Activated CD4-positive, alpha-beta T cell treated with anti-CD3 and anti-CD28 coated beads, Interleukin-2, amount 50 U/mL, for 1 hour (primary cell): ENCODE measurements at places on chromosomes 16 and 17.

DNA sequence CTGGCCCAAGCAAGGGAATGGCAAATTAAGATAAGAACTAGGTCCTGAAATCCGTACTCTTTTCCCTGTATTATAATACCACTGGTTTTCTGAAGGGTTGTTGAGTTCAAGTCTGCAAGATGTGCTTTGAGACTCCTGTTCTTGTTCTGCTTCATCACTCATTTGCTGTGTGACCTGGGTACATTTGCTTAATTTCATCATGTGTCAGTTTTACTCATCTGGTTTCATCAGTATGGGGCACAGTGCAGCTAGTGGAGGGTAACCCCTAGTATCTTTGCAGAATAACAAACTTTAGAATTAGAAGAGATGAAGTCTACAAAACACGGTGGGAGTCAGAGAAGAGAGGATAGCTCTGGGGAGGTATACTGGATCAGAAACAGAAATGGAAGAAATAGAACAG is 21.9 kb upstream of the EFCAB13 start:
- DNase-seq: no peak

GRCh38 chr17:31692027-31692426 is 167.0 kb downstream of the COPRS start:
- DNase-seq: no peak

DNA sequence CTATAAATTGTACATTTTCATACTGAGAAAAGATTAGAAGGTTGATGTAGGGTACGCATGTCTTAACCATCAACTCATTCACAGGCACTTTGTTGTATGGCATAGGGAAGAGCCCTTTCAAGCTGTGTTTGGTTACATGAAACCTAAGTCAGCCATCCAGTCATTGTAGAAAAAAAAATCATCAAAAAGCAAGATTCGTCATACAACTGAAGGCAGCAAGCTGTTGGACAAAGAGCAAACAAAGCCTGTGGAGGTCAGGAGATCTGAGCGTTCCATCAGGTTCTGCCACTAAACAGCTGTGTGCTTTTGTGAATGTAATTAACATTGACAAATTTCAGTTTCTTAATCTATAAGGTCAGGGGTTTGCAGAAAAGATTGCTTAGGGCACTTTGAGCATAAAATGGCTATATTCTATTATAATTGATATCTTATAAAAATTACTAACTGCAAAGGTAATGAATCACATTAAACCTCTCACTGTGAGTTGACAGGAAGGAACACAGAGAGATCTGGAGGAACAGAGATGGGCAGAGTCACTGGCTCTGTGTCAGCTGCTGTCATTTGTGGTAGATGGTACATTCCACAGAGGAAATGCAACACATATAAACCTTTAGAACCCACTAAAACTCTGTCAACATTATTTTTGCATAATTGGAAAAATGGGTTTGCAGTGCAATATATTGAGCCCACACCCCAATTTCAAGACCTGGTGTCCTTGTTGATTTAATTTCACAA is 66.3 kb upstream of the MYOCD start:
- no peak for DNase-seq

DNA sequence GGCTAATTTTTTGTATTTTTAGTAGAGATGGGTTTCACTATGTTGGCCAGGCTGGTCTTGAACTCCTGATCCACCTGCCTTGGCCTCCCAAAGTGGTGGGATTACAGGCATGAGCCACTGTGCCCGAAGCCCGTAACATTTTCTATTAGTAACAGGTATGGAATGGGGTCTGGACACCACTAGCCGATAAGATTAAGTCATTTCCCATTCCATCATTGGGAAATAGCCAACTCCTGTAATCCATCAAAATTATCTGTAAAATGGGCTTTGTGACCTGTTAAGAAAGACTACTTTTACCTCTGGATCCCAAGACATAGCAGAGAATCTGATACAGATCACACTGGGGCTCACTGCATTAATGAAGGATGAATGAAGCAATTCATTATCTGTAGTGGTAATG is 3.9 kb upstream of the LUC7L3 start:
- no peak for DNase-seq
